ENCODE measurements at places on chromosomes 5 and 9. TPM values are rescaled to one million over a fixed set of nuclear protein-coding genes. Genes with fewer than 3 reads are reported as not detected.

GRCh38 chr9:127919253-127919815 is 2.5 kb upstream of the ST6GALNAC4 start:
- DNase-seq, result no peak

- no peak for DNase-seq
Measured at GRCh38 chr9:33908749-33909148, 91.8 kb downstream of the UBE2R2 start.

- no peak for DNase-seq
Measured at GRCh38 chr5:154390746-154391359, 54.9 kb upstream of the SAP30L start.

DNA sequence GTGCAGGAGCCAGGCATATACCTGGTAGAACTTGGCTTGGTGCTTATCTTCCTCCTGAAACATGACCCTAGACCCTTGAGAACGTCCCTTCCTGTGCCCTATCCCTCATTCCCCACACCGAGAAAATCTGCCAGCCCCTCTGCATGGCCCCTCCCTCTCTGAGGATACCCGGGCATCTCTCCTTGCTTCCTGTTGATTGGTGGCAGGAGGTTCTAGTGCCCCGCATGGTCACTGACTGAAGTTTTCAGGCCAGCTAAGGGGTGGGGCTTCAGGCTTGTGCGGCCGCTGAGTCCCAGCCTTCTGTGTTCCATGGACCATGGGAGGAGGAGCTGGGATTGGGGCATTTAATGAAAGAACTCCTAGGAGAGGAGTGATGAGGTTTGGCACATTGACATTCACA is 22.8 kb downstream of the IGIP start:
- DNase-seq, result no peak

DNA sequence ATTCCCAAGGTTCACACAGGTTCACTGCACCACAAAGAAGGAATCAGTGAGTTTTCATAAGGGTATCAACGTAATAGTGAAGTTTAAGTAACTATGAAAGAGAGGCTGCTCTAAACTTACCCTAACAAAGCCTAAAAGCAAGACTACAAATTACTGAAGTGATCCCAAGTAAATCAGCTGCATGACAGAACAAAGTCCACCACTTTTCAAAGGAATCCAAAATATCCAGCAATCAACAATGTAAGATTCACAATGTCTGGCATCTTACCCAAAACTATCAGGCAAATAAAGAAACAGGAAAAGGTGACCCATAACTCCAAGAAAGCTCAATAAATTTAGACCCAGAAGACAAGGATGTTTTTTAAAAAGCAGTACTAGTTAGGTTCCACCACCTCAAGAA is 70.1 kb downstream of the GNAQ start:
- no peak for DNase-seq

- no peak for DNase-seq
Measured at GRCh38 chr5:9169557-9169902, 376.3 kb downstream of the SEMA5A start.

DNA sequence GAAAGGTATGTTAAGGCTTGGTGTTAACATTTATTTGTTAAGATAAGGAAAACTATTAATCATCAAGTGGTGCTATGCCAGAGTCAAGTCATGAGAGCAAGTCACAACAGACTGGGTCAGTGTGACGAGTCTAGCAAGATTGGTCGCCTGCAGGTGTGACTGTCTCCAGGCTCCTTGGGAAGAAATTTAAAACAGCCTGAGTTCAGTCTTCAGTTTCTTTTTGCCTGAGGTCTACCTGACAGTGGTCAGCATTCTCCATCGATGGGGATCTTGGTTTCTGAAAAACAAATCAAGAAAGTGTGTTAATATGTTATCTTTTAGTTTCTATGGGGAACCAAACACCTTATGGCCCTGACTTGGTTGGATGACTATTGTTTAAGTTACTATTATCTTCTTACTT is 56.3 kb downstream of the CETN3 start:
- DNase-seq, result no peak

GRCh38 chr5:54717459-54717858 is 199.9 kb downstream of the SNX18 start:
- DNase-seq, result no peak

DNA sequence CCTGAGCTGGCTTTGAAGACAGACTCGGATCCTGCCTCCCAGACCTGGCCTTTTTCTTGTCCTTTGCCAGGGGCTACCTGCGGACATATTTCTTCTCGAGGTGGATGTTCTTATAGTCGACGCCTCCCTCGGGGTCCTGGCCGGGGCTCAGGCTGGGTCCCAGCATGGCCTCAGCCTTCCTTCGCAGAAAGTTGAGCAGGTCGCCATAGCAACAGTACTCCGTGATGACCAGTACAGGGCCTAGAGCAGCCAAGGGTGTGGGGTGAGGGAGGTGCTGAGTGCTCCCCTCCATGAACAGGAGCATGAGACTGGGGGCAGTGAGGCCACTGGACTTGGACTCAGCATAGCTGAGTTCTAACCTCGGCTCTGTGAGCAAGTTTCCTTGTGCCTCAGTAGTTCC is 26.7 kb downstream of the CSF1R start:
- peak; percentile 84 for DNase-seq

DNA sequence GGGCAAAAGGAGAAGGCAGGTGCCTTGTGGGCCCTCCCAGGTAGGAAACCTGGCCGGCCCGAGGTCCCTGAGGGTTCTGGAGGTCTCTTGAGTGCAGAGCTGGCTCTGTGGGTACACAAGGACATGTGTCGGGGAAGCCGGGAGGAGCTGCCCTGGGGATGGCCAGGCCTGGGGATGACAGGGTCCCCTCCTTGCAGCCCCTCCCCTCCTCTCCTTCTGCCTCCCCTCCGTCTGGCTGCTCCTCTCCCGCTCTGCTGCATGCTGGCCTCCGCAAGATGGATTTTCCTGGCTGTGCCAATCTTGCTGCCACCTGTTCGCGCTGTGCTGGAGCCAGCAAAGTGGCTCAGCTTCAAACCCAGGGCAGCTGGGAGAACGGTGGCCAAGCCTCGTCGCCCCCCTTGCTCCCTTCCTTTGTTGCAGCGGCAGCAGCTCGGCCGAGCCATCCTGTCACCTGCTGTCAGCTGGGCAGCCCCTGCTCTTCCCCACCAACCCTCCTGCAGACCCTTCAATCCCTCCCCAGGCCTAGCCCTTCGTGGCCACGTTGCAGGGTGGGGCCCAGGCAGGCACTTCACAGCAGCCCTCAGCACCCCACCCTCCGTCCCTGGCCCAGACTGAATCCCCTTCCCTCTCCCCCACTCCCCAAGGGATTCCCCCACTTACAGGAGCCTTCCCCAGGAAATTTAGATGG is 17.6 kb upstream of the UNC5A start:
- no peak for DNase-seq

DNA sequence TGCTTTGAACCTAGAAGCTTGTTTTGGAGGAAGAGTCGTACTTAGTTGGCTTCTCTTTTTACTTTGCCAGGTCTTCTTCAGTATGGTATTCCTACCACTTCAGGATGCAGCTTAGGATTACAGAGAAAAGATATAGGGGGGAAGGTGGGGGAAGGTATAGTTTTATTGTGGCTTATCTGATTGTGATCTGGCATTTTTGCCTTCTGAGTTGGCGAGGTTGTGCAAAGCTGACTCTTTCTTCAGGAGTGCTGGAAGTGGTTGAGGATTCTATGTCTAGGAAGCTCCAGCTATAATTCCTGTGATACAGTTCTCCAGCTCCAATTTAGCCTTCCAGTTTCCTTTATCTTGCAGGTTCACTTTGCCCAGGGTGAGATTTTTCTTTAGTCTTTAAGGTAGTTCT is 7.0 kb downstream of the CDC42SE2 start:
- DNase-seq, result no peak

GRCh38 chr9:123149067-123149466 is 115.6 kb downstream of the GPR21 start:
- DNase-seq, result no peak

- DNase-seq, result no peak
Measured at GRCh38 chr9:78248635-78249034, 12.8 kb downstream of the CEP78 start.

DNA sequence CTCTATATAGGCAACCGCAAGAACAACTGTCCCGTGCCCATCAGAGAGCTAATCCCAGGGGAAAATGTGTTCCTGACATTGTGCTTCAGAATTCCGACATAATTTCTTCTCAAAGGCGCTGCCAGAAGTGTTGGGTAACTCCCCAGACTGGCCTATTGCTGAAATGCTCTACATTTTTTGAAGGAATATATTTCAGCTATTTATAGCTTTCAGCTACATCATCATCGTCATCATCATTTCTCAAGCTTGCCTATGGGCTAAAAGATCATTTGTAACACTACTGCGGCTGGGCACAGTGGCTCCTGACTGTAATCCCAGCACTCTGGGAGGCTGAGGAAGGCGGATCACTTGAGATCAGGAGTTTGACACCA is 49.7 kb downstream of the MYO10 start:
- DNase-seq, result no peak

DNA sequence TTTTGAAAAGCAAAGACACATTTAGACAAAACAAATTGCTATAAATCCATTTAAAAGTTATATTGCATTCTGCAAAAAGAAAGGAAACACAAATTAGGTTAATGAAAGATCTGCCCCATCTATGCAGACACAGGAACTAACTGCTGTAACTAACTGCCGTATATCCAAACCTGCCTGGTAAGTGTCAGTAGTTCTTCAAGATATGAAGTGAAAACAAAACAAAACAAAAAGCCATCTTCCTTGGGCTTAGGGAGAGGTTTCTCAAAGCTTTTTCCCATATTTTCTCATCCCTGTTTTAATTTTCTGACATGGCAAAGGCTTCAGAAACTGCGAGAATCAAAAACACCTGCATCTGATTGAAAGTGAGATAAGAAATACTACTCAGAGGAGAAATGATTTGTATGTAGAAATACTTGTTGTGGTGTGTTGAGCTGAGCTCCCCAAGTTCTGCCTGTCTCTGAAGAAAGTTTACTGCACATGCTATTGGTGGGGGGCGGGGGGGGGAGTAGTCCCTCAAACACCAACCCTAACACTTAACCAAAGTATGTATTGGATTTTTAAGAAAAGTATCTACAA is 750.5 kb downstream of the PTPRD start:
- DNase-seq, result no peak

- no peak for DNase-seq
Measured at GRCh38 chr5:147309621-147310020, 74.8 kb downstream of the STK32A start.

DNA sequence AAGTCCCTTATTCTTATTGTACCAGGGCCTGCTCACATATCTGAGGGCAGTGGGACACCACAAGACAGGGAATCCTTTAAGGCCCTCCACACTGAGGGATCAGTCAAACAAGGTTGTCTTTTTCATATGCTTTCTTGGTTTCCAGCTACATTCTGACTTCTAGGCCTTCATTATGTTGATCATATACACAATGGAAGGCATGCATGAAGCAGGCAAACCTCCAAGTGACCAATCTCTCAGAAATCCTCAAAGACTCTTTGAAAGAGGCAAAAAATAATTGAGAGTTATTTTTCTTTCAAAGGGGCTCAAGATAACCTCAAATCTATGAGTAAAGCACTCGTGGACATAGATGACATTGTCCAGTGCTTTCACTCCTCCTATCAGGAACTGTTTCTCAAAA is 1195.9 kb upstream of the ACO1 start:
- no peak for DNase-seq

DNA sequence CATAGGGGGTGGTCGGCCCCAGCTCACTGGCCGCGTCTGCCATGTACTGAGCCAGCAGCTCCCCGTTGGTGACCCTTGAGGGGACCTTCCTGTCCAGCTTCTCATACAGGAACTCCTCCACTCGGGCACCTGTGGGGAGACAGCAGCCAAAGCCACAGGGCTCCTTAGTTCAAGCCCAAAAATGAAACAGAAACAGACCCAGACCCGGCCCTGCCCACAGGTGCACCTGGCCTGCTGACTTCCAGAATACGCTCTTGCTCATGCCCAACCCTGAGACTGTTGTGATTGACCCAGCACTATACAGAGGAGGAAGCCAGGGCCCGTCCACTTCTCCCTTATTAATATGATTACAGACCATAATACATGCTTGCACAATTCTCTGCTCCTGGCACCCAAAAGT is 7.0 kb downstream of the SH3GLB2 start:
- no peak for DNase-seq

DNA sequence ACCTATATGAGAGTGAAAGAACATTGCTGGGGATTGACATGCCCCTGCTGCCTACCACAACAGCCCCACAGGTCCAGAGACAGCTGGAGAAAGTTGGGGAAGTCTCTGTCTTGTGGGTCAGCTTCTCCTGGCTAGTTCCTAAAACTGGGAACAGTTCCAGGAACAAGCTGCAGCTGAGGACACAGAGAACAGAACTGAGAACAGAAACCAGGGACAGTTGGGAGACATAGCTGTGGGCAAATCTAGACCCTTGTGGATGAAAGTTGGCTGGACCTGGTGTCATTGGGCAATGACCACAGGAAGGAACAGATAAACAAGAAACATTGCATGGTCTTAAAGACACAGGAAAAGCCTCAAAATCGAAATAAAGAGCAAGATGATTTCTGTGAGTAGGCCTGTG is 58.3 kb upstream of the MOCS2 start:
- DNase-seq, result no peak

DNA sequence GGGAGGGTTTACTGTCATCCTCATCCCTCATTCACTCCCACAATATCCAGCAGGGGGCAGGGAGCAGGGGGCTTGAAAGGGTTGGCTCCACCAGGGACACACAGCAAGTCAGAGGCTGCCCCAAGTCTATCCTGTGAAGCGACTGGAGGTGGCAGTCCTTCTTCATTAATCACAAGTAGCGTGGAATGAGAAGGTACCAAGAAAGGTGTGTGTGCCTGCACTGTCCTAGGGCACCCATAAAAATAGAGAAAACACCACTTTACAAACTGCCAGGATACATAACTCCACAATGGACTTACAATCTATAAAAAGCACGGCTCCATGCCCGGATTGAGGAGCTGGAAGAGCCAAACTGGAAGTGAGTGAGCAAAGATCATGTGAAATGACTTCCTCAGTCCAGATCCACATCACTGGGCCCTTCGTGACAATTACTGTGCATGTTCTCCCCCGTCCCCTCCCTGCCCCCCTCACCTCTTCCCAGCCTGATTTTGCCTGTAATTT is 183.9 kb downstream of the SLIT3 start:
- DNase-seq, result no peak

DNA sequence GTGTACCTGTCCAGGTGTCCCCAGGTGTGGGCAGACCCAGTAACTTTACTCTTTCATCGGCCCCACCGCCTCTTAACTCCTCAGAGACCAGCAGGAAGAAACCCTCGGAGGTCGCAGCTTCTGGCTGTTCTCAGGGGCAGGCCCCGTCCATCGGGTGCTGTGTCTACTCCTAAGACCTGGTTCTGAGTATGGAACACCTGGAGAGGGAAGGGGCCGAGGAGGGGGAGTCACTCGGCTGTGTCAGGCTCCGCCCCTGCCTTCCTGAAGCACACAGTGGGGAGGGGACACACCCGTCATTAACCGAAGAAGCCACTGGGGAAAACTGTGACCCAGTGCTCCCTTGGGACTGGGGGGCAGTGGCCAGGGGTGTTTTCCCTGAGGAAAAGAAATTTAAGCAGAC is 22.3 kb downstream of the NTNG2 start:
- no peak for DNase-seq

The PDE8B gene
- total RNA-seq, result 37.5 TPM

The ADAM19 gene
- total RNA-seq, result 9.4 TPM

The NCS1 gene
- 11.9 TPM for total RNA-seq

The IGIP gene
- total RNA-seq, result 13.3 TPM

The SPOCK1 gene
- total RNA-seq, result 59.8 TPM

The CORO2A gene
- 2.5 TPM for total RNA-seq

The IFNA2 gene
- total RNA-seq, result not detected

The CYLC2 gene
- not detected for total RNA-seq

The PPP1R26 gene
- 10.6 TPM for total RNA-seq

The PTPN3 gene
- total RNA-seq, result 6.3 TPM

The MCIDAS gene
- total RNA-seq, result not detected

The SLC9A3 gene
- 1.1 TPM for total RNA-seq

The SLC1A1 gene
- total RNA-seq, result 8.2 TPM

The GFM2 gene
- total RNA-seq, result 10.8 TPM

The PCDHB5 gene
- total RNA-seq, result 1.5 TPM

The FAM169A gene
- total RNA-seq, result 0.16 TPM

The F12 gene
- not detected for total RNA-seq

All from mesenteric fat pad (tissue), 1 donor.